Activated CD4-positive, alpha-beta T cell treated with anti-CD3 and anti-CD28 coated beads, Interleukin-2, amount 10 ng/mL, durations not matched to agents 7 days and 5 days (primary cell): ENCODE measurements at places on chromosomes 12 and 14.
A peak's percentile ranks its signal among the peaks of the same experiment; 100 is the strongest.

DNA sequence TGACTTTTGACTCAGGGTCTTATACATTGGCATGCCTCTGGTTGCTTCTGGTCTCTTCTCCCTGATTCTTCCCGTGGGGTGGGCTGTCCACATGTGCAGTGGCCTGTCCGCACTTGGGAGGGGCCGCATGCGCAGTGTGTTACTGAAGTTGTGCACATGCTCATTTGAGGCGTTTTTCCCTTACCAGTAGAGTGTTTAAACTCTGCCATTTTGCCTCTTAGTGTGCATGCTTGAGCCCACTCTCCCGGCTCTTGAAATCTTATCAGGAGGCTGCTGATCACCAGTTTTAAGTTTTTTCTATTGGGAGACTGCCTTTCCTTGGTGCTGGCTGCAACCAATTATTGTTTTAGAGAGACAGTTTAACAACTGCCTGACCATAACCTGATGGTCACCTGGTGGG is 32.1 kb upstream of the HECTD1 start:
- no peak for DNase-seq

DNA sequence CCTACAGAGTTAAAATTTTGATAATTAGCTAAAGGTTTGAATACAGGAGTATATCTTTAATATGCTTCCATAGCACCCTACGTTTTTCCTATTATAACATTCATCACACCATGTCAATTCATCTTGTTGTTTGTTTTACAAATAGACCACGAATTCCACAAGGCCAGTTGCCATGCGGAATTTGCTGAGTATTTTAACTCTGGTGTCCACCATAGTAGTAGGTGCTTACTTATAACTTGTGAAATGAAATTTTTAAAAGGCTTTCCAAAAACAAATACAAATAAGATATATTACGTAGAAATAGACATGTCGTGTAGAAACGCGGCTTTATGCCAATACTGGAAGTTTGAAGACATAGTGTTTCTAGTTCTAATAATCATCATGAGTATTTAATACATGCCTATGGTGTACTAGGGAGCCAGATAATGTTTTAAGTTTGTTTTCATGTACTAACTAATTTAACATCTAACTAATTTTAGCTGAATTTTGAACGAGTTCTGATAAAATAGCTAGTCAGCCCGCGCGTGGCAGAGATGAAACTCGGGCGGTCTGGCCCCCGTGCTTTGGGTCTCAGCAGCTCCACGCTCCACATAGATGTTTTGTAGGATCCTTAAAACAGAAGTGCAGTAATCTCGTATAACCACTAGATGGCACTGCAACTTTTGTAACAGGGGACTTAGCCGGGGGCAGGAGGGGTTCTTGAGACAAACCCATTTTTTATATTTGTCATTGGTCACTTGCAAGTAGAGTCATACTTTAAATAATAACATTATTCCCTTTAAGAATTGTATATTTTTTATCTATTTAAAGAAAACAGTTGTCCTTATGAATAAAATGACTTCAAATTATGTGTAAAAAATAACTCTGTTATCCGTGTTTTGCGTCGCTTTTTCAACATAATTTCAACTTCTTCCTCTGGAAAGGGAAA is 10.2 kb downstream of the CD69 start:
- DNase-seq, result peak; percentile 74

GRCh38 chr12:49923035-49923644 is 19.4 kb upstream of the FAIM2 start:
- DNase-seq, result no peak

DNA sequence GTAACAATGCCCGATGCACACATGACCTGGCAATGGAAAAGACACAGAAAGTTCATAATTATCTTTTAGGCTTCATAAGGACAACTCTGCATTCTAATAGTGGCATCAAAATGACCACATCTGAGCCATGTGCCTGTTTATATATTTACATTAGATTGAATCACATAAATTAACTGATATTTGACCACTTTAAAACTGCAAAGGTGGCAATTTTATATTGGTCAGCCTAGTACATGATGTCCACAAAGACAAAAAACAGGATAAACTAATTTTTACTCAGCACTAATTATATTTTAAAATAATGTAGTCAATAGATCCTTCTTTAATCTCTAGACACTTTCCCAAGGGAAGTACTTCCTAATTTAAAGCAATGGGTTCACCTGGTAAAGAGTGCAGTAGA is 12.0 kb upstream of the OVCH1 start:
- no peak for DNase-seq

- DNase-seq, result no peak
Measured at GRCh38 chr14:72603639-72604038, 290.3 kb downstream of the DPF3 start.

GRCh38 chr12:31316891-31317290 is 9.1 kb downstream of the SINHCAF start:
- DNase-seq, result no peak

DNA sequence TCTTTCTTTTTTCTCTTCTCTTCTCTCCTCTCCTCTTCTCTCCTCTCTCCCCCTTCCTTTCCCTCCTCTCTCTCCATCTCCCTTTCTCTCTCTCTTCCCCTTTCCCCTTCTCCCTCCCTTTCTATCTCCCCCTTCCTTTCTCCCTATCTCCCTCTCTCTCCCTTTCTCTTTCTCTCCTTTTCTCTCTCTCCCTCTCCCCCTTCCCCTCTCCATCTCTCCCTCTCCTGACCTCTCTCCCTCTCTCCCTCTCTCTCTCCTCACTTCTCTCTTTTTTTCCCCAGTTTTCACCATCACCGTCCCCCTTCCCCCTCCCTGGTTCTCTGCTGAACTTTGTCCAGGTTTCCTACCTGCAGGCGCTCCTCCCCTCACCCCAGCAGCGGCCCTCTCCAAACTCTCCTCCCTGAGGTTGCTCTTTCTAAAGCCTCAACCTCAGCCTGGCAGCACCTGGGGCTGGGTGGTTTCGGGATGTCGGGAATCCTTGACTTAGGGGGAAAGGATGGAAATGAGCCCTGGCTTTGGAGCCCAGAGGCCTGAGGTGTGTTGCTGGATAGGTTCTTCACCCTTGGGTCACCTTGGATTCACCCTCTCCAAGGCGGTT is 14.7 kb upstream of the TBX3 start:
- DNase-seq, result no peak

- no peak for DNase-seq
Measured at GRCh38 chr12:3376779-3377455, 114.1 kb upstream of the PRMT8 start.

- no peak for DNase-seq
Measured at GRCh38 chr12:112503512-112503911, 84.8 kb downstream of the PTPN11 start.

- no peak for DNase-seq
Measured at GRCh38 chr12:119096429-119097202, 82.1 kb upstream of the HSPB8 start.

- no peak for DNase-seq
Measured at GRCh38 chr12:19856389-19856788, 417.1 kb downstream of the AEBP2 start.

DNA sequence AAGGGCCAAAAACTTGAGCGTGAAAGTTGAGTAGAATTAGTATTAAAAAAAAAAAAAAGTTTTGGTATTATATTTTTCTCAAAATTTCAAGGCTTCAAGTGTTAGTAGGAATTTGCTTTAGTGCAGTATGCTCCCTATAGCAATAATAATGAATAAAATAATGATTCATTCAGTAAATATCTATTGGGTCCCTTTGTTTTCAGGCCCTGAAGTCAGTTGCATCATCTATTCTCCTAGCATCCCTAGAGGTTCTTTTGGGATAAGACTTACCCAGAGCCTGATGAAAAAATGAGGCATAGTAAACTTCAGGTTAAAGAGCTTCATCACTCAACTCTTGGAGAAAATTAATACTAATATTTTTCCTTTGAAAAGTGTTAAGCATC is 1.1 kb downstream of the KMT5A start:
- DNase-seq, result no peak

- no peak for DNase-seq
Measured at GRCh38 chr14:69316449-69317101, 56.6 kb downstream of the GALNT16 start.

GRCh38 chr12:126782083-126782482 is 1484.9 kb upstream of the TMEM132C start:
- DNase-seq, result no peak

DNA sequence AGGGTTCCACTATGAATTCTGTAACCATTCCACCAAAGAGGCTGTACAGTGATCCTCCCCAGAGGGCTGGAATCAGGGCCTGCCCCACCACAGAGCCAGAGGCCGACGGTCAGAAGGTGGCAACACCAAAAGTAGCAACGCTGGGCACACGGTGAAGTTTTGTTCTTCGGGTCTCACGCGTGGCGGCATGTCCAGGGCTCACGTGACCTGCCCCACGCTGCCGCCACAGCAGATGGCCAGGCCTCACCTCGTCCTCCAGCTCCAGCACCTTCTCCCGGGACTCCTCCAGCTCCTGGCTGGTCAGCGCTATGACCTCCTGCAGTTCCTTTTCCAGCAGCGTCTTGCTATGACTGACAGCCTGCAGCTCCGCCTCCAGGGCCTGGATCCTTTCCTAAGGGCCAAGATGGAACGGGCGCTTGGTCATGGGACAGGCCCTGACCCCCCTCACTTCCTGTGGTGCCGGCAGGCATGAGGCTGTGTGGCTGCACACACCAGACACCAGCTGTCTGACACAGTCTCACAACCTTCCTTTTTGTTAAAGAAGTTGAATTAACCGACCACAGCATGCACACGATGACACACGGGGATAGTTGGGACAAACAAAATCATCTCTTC is 22.4 kb upstream of the ANKLE2 start:
- DNase-seq, result no peak

- DNase-seq, result peak; percentile 92
Measured at GRCh38 chr14:24332268-24332993, 2.4 kb downstream of the ADCY4 start.

- no peak for DNase-seq
Measured at GRCh38 chr12:131699434-131699833, 11.5 kb upstream of the SFSWAP start.

DNA sequence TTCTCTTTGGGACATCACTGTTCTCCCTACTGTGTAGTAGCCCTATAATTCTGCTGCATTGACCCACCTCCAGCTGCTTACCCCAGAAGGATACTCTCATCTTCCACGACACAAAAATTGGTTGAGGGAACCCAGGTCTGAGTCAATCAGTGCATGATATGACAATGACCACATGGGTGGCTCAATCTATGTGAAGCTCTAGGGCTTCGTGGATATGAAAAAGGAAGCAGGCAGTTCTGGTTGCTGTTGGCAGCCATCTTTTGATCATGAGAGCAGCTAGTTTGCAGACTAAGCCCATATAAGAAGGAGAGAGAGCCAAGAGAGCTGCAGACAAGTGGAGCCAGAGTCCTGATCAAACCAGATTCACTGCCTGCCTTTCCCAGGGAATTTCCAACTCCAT is 57.9 kb downstream of the AVPR1A start:
- no peak for DNase-seq

DNA sequence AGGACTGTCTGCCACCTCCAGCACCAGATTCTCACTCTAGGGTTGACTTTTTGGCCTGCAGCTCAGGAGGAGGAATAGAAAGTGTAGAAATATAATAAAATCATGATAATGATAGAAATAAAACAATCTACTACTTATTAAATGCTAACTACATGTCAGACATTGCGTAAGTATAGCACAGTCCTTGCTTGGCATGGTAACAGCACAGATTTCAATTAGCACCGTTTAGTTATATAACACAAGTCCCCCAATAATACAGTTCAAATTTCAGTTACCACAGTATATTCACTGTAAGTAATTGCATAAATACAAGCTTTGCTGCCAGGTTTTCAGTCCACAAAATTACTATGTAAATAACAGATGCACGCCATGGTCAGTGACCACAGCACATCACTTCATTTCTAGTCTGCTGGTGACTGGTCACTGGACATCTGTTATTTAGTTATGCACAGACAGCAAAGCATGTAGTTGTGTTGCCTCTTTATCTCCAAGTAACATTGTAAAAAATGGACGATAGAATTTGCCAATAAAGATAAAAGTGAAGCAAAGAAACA is 6.5 kb upstream of the GLT8D2 start:
- no peak for DNase-seq

DNA sequence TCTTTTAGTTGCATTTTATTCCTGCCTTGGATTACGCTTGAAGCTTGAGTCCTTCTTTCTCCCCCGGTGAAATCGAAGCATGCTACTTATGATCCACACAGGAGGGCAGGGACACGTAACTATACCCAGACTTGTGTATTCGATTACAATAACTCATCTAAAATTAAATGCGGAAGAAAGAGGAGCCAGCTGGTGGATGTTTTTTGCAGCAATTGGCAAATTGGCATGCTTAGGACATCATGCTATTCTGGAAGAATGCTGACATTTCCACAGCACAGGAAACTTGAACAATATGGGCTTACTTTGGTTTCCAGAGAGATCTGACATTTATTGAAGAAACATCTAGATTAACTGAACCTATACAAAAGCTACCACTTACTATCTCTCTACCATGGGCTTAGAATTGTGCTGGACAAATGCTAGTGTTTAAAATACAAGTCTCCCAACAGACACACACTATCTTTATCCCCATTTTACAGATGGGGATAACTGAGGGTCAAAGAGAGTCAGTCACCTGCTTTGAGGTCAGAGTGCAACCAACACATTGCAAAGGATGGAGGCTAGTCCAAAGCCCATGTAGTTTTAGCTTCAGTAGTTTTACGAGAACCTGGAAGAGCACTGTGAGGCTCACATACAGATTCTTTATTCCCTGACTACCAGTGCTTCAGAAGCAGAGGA is 36.3 kb downstream of the LGMN start:
- no peak for DNase-seq

DNA sequence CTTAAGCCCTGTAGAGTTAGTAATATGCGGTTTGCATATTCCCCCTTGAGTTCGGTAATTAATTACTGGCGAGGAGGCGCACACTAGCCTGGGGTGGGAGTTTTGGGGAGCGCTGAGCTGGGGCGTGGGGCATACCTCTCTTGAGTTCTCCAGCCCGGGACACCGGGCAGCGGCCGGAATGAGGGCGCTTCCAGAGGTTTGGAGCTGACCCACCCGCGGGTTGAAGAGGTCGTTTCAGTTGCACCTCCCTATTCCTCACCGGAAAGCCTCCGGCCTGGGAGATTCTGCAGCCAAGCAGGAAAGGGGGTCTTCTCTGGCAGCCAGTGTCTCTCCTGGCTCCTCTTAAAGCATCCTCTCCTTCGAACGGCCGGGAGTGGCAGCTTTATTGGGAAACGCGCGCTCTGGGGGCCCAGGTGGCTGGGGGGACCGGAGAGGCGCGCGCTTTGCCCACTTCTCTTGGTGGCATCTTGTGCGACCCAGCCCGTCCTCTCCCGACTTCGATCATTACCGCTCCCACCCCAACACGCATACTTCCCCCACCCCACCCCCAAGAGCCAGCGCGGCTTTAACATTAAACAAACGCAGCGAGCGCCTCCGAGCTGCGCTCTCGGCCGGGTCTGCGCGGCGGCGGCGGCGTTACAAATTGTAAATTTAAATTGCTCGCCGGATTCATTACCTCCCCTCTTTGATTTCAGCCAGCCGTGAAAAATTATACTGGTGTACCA is 3.9 kb upstream of the LHX5 start:
- DNase-seq, result no peak

DNA sequence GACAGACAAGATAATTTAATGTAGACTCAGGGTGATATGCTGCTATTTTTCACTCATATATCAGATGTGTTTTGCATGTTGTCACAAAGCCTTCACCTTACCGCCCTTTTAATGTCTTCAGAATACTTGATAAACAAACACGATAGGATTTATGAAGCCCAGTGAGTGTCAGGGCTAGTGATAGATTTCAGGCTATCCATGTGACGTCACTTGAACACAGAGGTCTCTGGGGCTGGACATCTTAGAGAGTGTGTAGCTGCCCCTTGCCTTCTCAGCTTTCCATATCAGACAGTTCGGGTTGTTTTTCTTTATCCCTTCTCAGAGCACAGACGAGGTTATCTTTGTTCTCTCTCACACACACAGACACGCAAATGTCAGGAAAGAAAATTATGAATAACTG is 105.3 kb upstream of the GSC start:
- no peak for DNase-seq
